ENCODE measurements at places on chromosomes 13 and 19. TPM values are rescaled to one million over a fixed set of nuclear protein-coding genes. Genes with fewer than 3 reads are reported as not detected.

GRCh38 chr13:29527916-29528315 lies 67.6 kb downstream of the SLC7A1 start:
- DNase-seq = no peak

DNA sequence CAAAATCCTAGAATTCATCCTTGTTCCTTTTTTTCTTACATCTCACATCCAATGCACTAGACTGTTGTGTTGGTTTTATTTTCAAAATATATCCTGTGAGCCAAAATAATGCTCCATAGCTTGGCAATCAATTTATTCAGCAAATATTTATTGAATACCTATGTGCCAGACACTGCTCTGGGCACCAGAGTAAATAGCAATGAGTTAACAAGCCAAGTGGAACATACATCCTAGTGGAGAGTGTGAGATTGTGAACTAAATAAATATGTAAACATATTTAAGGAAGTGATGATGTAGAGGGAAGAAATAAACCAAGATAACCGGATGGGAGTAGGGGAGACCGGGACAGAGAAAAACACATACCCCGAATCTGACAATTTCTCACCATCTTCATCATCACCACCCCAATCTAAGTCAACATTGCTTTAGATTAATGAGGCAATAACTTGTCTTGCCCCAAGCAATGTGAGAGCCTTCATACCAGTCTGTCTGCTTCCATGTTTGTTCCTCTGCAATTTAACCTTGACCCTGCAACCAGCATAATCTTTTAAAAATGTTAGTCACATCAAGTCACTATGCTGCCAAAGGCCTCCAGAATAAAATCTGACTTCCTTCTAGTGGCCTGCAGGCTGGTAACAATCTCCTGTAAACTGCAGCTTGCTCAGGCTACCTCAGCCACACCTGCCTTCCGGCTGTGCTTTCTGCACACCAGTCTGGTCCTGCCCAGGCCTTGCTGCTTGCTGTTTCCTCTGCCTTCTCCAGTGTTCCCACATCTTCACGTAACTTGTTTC lies 199.2 kb downstream of the DLEU7 start:
- DNase-seq = no peak

GRCh38 chr19:43674596-43674995 lies 4.6 kb upstream of the PLAUR start:
- DNase-seq = no peak

GRCh38 chr13:74168263-74168675 lies 34.1 kb upstream of the KLF12 start:
- no peak for DNase-seq

DNA sequence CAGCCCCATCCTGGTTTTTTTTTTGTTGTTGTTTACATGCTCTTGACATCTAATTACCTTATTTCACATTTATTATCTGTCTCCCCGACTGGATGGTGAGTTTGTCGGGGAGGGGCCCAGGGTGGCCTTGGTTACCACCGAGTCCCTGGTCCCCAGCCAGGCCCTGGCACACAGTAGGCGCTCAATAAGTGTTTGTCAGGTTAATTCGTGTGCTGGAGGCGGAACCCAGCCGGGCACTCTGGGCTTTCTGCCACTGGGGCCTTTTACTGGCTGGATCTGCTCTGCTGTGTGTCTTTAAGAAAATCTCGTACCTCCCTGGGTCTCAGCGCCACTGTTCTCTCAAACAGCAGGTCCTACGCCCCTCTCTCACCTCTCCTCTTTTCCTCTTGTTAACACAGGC lies 4.6 kb downstream of the NRTN start:
- no peak for DNase-seq

GRCh38 chr13:113272701-113273181 lies 24.3 kb upstream of the LAMP1 start:
- DNase-seq = no peak

- no peak for DNase-seq
Measured at GRCh38 chr13:46571909-46572595, 19.1 kb downstream of the LRCH1 start.

GRCh38 chr19:32023564-32023832 lies 321.9 kb upstream of the ZNF507 start:
- DNase-seq = no peak

DNA sequence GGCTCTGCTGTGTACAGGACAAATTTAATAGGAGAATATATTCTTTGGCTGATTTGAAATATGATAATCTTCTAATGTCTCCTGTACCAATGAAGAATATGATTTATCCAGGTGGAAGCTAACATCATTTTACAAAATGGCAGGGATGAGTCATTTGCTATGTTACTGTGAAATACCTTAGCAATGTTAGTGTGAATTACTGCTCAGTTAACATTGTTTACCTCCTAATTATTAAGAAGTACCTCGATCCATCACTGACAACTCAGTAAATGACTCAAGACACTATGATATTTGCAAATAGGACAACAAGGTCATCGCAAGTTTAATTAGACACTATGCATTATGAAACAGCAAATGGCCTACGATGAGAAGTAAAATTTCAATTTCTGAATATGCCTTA lies 309.1 kb upstream of the EDNRB start:
- DNase-seq = no peak

DNA sequence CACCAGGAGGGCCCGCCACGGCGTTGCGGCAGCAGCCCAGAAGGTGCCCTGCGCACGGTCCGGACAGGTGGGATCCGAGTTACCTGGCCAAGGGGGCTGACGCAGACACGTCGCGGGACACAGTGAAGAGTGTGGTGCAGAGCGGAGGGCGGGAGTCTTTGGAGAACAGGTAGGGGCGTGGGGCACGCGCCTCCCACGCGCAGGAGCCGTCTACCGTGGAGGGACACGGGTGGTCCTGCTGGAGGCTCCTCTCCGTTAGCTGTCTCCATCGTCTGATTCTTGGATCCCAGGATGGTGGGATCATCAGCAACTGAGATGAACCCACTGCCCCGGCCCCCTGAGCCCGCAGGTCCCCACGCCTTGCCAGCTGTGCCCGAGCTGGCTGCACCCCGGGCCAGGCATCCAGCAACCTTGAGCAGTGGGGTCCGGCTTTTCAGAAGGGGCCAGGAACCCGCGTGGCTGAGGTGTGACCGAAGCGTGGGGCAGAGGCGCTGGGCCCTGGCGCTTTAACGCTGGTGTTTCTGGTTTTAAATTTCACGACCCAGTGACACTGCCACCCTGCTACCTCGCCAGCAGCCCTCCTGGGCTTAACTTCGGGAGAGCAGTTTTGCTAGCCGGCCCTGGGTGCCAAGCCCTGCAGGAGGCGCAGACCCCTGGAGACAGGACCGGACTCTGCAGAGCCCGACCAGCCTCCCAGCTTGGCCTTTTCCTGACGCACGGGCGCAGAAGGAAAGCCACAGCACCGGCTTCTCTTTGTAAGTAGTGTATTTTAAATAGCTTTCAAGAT lies 7.3 kb downstream of the FGF22 start:
- DNase-seq = no peak

DNA sequence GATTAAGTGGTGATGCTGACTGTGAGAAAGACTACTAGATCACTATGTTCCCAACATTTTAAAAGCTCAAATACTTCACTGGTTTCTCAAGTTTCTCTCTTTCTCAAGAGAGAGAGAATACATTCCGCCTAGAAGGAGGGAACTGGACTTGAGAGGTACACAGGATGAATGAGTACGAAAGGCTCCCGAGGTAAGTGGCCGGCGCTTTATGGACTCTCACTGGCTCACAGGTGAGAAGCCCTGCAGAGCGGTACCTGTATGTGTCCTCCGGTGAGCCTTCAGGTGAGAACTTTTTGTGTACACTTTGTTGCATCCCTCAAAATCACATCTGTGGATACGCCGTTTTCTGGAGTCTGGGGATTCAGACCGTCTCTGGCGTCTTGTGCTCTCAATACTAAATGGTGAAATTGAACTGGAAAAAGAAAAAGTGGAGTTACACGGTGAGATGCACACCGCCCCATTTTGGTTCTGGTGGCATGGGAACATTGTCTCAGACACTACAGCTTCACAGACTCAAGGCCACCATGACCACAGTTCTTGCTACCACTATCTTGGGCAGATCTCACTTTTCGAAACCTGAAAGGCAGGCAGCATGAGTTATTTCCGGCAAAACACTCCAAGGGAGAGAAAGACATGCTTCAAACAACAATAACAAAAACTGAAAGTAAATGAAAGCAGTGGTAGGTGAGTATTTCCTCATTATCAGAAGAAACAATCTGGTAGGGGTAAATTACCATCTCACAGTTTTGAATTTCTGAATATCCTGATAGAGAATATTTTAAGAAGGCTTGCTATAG lies 418.9 kb downstream of the KLF12 start:
- no peak for DNase-seq

Gene PCP2
- total RNA-seq = not detected

Gene CAPN12
- total RNA-seq = 1.4 TPM

Gene SHISA2
- total RNA-seq = 8.8 TPM

Gene KLK10
- total RNA-seq = not detected

Gene SIGLEC12
- total RNA-seq = 0.11 TPM

Gene LRRC63
- total RNA-seq = 1.2 TPM

Gene FFAR2
- 0.69 TPM for total RNA-seq
